Activated T-helper 2 cell treated with anti-CD3 and anti-CD28 coated beads, Interferon-gamma antibody, Interleukin-2, Interleukin-4, amounts not matched to agents 10 μg/mL and 5 μg/mL and 100 μg/mL, durations not matched to agents 14 hours and 24 hours and 36 hours (primary cell): ENCODE measurements at places on chromosomes 7 and 10. TPM values are rescaled to one million over a fixed set of nuclear protein-coding genes. Genes with fewer than 3 reads are reported as not detected.

The KLLN gene
- 0.55 and 0.64 TPM in 2 replicates for total RNA-seq

The CAMK2G gene
- 25.8 and 26.4 TPM in 2 replicates for total RNA-seq

The WIPF3 gene
- not detected in 2 replicates for total RNA-seq

The TAS2R40 gene
- not detected in 2 replicates for total RNA-seq

DNA sequence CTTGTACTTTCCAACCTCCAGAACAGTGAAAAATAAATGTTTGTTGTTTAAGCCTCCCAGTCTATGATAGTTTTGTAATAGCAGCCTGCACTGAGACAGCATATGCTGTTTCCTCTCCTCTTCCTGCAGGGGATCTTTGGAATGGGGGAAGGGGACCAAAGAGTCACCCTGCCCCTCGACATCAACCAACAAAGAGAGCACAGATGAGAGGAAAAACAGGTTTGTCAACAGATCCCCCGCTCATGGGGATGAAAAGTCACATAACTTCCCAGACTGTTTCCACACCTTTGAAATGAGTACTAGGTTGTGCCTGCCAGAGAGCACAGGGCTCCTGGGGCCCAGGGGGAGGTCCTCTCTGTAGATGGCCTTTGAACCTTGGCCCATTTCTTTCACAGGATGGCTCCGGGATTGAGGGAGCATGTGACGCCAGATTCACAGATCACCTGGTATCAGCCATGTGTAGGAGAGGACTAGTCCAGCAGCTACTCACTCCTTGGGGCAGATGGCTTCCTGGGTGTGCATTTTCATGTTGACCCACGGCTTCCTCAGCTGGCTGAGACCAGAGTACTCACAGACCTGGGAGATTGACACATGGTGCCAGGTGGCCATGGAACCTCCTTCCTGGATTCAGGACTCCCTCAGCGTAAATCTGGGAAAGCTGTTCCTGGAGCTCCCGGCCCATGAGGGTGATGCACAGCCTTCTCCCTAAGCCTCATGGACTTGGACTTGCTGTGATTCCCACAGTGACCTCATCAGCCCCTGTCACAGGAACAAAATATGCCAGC lies 125.6 kb downstream of the CXCL12 start:
- no peak for DNase-seq

DNA sequence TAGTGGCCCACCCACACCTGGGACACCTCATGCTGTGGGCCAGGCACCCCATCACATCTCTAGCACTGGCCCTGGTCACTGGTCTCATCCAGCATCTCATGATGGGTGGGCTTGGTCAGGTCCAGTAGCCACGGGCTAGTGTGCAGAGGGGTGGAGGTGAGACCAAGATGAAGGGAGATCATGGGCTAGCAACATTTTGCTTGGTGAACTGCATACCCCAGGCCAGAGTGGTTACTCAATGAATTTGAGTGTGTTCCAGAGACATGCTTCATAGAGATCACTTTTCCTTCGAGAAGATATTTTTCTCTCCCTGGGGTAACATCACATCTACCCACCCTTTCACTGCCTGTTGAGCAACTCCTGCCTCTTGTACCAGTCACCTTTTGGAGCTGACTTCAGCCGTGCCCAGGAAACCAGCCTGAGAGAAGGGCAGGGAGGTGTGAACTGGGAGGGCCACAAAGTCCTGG lies 44.2 kb downstream of the MINDY4 start:
- no peak for DNase-seq

DNA sequence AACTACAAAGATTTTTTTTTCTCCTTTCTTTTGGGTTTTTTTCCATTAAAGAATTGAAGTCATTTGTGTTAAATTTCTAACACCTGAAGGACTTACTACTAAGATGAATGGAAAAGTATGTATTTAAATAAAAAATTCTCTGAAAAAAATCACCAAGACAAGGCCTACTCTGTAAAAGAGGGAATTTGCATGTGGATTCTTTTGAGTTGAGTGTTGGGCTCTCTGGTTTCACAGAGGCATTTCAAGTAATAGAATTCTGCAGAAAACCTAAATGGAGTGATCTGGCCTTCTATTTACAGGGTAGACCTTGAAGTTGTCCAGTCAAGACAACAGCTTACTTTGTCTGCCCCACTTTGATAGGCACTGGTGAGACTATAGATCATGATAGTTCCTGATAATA lies 4.1 kb downstream of the LRRC17 start:
- DNase-seq, result no peak

The CPVL gene
- 0.11 TPM in 1 of 2 replicates, not detected in the other for total RNA-seq

DNA sequence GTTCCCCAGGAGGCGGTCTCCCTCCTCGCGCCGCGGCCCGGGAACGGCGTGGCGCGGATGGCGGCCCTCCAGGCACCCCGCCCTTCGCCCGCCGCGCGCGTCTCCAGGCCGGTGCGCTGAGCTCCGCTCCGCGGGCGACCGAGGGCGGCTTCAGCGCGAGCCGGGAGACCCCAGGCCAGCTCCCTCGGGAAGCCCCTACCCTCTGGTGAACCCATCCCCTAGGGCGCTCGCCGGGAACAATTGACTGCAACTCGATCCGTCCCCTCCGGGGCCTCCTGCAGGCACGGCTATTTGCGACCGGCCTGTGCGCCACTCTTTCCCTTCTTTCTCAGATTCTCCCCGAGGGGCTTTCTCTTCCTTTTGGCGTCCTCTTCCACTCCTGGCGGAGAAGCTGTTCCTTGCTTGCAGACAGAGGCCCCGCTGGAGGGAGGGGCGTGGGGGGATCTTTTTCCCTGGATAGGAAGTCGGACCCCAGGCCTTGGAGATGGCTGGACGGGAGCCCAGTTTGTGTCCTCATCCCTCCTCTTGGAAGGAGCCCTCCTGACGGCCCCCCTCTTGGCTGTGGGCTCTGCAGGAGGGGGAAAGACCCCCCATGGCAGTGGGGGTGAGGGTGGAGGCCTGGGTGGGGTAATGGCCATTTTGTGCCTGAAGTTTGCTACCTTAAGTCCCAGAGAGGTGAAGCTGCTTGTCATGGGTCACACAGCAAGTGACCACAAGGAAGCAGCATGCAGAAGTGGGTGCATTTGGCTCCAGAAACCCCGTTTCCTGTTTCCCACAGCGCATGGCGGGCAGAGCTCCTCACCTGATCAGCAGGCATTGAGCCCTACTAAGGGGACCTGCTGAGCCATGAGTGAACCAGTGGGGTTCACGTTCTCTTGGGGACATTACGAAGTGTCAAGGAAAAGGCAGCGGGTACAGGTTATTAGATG lies 171.2 kb upstream of the TNRC18 start:
- DNase-seq, result no peak

The PCDH15 gene
- total RNA-seq, result 0.07 TPM in 1 of 2 replicates, not detected in the other

The STEAP1 gene
- total RNA-seq, result 0.46 and 0.50 TPM in 2 replicates

DNA sequence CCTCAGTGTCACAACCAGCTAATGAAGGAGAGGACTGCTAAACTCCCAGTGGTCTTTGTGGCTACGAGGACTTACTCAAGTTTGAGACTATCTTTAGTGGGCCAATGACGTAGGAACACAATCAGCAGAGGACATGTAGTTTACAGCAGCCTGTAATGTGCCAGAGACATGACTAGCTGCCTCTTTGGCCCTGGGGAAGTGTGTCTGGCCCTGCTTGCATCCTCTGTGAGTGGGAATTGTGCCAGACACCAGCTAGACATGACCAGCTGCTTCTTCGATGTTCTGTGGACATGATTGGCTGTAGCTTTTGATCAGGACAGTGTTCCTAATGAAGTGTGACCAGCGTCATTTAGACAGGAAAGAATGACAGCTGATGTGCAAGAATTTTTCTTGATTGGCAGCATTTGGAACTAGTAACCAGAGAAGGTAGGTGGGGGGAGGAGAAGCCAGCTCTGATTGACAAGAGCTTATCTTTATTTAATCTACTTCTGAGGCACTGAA lies 141.7 kb downstream of the AUTS2 start:
- DNase-seq, result no peak

The TRPV5 gene
- not detected in 2 replicates for total RNA-seq

DNA sequence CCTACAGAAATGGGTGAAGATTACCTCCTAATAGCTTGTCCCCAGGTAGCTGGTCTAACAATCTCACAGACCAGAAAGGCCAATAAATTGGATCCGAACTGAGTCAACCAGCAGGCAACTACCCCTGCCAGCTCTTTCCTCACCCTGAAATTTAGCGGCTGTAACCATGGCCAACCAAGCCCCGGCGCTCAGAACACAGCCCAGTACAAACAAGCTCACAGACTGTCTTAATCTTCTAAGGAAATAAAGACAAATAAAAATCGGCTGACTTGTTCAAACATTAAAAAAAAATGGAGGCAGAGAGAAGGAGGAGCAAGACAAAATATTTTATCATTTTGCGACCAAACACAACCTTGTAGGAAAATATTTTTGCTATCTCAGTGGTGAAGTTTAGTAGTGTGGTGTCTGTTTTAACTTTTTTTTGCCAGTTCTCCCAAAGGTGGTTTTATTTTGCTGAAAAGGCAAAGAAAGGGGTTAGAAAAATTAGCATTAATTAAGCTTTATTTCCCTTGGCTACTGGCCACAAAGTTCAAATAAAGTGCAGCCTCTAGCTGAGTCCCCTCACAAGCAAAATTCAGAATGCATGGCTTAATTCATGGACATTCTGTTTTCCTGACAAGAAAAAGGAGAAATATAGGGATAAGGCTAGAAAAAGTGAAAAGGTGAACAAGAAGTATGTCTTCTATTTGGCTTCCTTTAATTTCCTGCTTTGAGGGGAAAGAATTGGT lies 313.0 kb upstream of the NPVF start:
- no peak for DNase-seq

- DNase-seq, result no peak
Measured at GRCh38 chr10:29473406-29474100, 161.2 kb downstream of the SVIL start.

- no peak for DNase-seq
Measured at GRCh38 chr7:137130751-137131158, 212.8 kb downstream of the PTN start.

- no peak for DNase-seq
Measured at GRCh38 chr7:141431140-141431479, 120.1 kb upstream of the AGK start.

DNA sequence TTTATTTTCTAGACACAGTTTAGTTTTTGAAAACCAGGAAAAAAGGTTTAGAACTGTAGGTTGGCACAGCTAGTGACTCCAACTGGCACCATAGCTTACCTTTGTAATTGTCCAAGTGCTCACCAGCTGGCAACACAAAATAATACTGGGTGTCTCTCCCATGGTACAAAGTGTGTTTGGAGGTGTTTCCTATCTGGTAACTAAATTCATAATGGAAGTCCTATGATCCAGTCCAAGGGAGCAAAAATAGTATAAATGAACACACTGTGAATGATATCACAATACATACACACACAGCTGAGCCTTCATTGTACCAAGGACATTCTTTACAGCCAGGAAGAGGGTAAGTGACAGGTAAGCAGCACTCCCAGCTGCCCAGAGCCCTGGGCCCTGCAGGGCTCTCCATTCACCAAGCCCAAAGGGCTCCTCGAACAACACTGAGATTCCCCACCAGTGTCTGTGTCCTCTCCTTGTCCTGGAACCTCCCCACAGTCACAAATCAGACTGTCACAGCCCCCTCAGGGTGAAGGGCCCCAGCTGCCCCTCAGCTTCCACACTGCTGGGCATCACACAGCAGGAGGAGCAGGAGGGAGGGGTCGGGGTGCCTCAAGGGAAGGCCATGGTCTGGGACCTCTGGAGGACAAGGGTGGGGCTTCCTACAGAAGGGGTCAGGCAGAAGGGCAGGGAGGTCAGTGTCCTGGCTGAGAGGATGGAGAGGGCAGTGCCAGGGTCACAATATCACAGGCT lies 72.1 kb downstream of the PKD1L1 start:
- no peak for DNase-seq

- DNase-seq, result no peak
Measured at GRCh38 chr10:65196111-65196510, 1674.9 kb downstream of the REEP3 start.

GRCh38 chr7:35415411-35415822 lies 161.5 kb upstream of the TBX20 start:
- DNase-seq, result no peak

GRCh38 chr10:107914450-107915214 lies 750.1 kb upstream of the SORCS1 start:
- DNase-seq, result no peak

GRCh38 chr7:15687546-15688278 lies 1.2 kb upstream of the MEOX2 start:
- no peak for DNase-seq

DNA sequence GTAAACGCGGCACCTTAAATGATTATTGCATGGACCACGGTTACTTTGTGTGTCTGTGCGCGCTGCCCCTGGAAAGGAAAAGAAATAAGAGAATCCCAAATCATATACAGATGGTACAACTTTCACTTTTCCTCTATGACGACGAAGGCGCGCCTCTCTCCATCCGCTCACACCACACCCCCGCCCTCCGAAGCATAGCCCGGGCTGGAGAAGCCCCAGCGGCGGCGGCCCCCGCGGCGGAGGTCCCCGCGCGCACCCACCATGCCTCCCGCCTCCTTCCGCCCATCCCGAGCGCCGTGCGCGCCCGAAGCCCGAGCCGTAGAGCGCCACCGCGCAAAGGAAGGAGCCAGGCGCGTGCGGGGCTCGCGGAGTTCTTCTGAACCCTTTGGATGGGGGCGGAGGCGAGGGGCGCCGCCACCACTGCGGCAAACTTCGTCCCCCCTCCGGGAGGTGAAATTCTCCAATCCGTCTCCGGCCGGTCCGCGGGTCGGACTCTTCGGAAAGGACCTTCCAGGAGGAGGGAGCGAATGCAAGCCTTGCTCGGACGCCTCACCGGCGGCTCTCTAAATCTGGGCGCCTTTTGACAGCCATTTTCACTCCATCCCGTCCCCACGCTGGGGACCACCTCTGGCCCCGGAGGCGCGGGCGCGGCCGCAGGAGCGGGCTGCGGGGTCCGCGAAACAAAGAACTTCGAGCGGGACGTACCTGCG lies 588 bp downstream of the GLI3 start:
- DNase-seq, result no peak

DNA sequence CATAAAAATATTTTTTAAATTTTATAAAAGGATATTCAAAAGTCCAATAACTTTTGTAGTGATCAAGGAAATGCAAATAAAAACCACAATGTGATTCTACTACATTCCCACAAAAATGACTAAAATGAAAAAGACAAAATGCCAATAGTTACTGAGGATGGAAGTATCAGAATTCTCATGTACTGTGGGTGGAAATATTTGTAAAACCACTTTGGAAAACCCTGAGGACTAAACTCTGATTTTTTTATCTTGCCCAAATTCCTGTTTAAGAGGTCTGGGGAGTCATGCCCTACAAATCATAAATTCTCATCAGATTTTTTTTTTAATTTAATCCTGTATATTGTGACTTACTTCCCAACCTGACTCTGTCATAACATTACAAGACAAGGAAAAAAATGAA lies 9.8 kb upstream of the SEMA3D start:
- no peak for DNase-seq

DNA sequence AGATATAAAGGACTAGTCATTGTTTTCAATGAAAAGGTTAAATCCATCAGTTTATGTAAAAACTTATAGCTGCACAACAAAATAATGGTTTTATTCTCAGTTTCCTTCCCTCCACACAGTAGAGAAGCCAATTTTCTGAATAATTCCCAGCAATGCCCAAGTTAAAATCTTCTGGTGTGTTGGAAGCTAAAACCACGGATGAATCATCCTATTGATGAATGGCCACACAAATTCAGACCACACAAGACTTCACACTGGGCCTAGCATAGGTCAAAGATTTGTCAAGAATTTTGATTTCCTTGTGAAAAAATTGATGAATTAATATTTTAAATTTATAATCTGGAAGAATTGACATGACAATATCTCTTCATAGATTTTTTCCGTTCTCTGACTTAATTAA lies 617.6 kb downstream of the INHBA start:
- no peak for DNase-seq

- DNase-seq, result no peak
Measured at GRCh38 chr10:122703483-122704448, 4.1 kb upstream of the C10orf120 start.

The SPDYE5 gene
- total RNA-seq, result not detected in 2 replicates
